Activated CD4-positive, alpha-beta T cell treated with anti-CD3 and anti-CD28 coated beads for 24 hours (primary cell): ENCODE measurements at places on chromosomes 12 and 14.

- DNase-seq: no peak
Observed at GRCh38 chr14:71220462-71220861, 313.2 kb downstream of the PCNX1 start.

GRCh38 chr12:685388-685787, 22.1 kb upstream of the NINJ2 start:
- DNase-seq: peak; percentile 49

- DNase-seq: no peak
Observed at GRCh38 chr14:90568405-90568804, 171.6 kb downstream of the CALM1 start.

- DNase-seq: no peak
Observed at GRCh38 chr12:30580344-30580743, 115.3 kb downstream of the IPO8 start.

GRCh38 chr14:64782196-64782595, 78.0 kb downstream of the PLEKHG3 start:
- no peak for DNase-seq

- DNase-seq: peak; percentile 62
Observed at GRCh38 chr14:100285021-100285912, 21.0 kb downstream of the SLC25A29 start.

GRCh38 chr12:132812631-132813305, 15.9 kb downstream of the GOLGA3 start:
- no peak for DNase-seq

- DNase-seq: no peak
Observed at GRCh38 chr12:91817517-91817916, 328.1 kb downstream of the BTG1 start.

DNA sequence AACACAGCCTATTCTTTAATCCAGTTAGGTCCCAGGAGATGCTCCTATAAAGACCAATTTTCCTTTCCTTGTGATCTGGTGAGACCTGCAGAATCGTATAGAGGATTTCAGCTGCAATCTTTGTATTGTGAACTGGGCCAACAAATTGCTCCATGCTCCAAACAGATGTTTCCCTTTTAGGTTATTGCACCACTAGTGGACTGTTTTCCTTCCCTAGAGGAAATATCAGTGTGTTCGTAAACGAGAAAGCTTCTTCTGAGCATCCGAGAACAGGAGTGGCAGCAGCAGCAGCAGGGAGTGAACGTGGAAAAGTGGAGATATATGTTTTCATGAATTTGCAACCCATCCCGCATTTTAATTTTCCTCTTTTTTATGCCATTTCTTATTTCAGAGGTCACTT, 344.1 kb upstream of the PDE3A start:
- DNase-seq: no peak

DNA sequence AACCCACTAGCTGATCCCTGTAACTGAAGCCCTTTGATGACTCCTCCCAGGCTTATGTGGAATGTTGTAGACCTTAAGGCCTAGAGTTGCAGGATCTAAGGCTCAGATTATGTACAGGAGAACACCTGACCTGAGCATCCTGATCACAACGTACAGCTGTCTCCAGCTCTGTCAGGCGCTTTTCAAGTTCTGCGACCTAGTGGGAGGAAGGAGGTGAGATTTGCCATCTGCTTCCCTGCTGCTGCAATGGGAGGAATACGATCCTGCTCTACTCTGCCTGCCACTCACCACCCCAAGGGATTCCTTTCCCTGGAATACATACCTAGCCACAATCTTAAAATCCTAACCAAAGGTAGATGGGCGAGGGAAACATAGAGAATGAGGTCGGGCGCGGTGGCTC, 10.5 kb downstream of the MBD6 start:
- no peak for DNase-seq

DNA sequence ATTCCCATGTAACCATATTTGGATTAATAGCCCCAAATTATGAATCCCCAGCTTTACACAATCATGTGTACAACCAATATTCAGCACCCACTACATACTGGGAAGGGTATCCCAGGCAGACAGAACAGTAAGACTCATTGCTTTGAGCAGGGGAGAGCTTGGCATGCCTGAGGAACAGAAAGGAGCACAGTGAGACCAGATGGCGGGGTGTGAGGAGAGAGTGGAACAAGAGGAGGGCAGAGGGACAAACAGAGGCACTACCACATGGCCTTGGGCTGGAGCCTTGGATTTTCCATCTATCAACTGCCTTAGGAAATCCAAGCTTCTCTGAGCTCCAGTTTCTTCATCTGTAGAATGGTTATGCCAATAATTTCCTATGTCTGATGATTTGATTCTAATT, 3.8 kb downstream of the DGKA start:
- no peak for DNase-seq

- no peak for DNase-seq
Observed at GRCh38 chr12:5022025-5022424, 21.7 kb upstream of the KCNA5 start.

DNA sequence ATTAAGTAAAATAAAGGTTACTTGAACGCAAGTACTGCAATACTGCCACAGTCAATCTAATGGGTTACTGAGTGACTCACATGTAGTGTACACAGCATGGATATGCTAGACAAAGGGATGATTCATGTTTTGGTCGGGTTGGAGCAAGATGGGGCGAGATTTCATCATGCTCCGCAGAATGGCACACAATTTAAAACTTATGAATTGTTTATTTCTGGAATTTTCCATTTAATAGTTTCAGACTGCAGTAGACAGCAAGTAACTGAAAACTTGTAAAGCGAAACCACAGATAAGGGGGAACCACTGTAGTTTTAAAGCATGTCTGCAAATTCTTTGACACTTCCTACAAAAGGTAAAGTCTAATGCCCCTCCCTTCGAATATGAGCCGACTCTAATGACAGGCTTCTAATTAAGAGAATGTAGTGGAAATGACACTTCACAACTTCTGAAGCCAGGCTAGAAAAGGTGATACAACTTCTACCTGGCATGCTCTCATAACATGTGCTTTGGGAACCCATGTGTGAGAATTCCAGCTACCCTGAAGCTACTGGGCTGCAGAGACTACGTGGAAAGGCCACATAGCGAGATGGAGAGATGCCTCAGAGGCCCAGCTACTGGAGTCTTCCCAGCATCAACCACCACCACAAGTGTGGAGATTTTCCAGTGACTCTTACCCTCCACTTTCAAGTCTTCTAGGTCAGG, 13.9 kb upstream of the TCP11L2 start:
- DNase-seq: peak; percentile 18
